COR-L47 (cell line): ENCODE measurements at places on chromosomes 11 and 22.
A peak's percentile ranks its signal among the peaks of the same experiment; 100 is the strongest.

DNA sequence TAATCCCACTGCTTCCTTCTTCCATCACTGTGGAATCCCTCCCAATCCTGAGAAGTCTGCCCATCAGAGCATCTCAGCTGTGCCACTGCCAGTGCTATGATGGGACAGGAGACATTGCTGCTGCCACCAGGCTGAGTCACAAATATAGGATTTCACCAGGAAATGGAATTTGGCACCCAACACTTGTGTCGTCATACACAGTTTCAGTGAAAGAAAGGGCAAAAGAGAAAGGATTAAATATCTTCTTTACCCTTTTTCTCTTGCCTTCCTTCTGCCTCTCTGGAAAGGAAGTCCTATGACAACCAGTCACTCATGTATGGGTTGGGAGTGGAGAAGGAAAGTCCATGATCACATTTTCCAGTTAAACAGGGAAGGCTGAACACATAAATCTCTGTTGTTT, 133.4 kb downstream of the SPON1 start:
- no peak for DNase-seq

DNA sequence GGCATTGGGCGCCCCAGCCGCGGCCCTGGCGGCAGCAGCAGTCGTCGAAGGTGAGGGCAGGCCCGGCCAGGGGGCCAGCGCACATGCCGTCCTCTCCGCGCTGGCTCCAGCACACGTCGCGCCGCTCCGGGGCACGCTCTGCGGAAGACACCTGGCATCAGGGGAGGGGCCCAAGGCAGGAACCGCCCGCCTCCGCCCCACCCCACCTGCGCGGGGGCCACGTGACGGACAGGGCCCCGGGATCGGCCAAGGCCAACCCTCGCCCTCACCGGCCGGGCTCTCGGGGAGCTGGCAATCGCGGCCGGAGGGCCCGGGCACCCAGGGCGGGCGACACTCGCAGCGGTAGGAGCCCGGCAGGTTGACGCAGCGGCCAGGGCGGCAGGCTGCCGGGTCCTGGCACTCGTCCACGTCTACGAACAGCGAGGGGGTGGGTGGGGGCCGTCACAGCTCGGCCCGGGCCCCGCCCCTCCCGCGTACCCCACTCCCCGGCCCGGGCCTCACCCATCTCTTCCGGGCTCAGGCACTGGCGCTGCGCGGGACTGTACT, 14.9 kb downstream of the SCYL1 start:
- DNase-seq = no peak

DNA sequence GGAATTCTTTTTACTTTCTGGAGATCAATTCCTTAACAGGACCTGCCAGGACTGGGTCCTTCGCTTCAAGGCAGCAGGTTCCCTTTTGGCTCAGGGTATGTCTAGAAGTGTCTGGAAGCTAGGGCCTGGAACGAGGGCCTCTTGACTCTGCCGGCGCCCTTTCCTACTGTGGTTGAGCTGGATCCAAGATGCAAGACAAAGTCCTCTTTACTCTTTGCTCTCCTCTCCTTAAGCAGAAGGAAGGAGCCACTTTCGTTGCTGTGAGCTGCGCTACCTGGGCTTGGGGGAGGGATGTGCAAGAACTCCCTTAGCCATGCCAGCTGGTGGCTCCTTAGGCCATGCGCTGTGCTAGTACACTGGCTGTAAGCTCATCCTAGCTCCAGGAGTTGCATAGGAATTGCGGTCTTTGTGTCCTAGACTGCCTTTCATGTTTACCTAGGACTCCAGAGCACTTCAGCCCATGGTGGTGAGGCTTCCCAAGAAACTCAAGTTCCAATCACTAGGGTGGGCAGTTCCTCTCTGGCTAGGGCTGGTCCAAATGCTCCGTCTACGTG, 18.1 kb downstream of the GLB1L2 start:
- no peak for DNase-seq

DNA sequence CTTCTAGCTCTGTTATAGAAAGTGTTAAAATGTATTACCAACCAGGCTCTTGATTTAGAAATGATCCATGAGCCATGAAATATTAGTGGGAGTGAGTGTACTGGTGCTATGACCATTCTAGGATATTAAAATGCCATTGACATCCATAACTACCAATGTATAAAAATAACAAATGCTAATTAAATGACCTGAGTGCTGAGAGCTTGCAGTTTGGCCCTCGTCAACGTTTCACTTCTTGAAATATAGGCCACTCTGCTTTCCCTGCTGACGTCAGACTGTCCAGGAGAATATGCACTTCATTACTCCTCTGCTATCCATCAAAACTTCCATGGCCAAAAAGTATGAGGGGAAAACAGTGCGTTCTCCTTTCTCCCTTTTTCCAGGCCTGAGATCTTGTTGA, 563.1 kb downstream of the METTL15 start:
- DNase-seq = no peak

GRCh38 chr22:35685731-35686130, 31.9 kb upstream of the APOL5 start:
- no peak for DNase-seq

- DNase-seq = peak; percentile 15
Measured at GRCh38 chr11:115552151-115552772, 48.0 kb upstream of the CADM1 start.

- no peak for DNase-seq
Measured at GRCh38 chr11:130865774-130866114, 50.5 kb downstream of the SNX19 start.

GRCh38 chr11:9315078-9315688, 790 bp upstream of the TMEM41B start:
- no peak for DNase-seq

DNA sequence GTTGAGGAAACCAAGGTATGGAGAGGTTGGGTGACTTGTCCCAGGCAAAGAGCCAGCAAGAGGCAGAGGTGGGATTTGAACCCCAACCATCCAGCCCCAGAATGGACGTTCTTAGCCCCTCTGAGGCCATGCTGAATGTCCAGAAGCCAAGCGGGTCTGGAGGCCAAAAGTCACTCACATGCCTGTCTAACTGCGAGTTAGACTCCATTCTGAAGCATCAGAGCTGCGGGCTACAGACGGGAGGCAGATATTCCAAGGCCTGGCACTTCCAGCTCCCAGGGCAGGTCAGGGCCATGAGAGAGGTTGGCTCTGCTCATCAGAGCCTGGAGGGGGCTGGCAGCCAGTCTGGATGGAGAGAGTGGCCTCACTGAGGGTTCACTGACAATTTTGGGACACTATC, 616.5 kb downstream of the BRD1 start:
- no peak for DNase-seq

GRCh38 chr22:37417677-37418348, 9.5 kb downstream of the ELFN2 start:
- no peak for DNase-seq

DNA sequence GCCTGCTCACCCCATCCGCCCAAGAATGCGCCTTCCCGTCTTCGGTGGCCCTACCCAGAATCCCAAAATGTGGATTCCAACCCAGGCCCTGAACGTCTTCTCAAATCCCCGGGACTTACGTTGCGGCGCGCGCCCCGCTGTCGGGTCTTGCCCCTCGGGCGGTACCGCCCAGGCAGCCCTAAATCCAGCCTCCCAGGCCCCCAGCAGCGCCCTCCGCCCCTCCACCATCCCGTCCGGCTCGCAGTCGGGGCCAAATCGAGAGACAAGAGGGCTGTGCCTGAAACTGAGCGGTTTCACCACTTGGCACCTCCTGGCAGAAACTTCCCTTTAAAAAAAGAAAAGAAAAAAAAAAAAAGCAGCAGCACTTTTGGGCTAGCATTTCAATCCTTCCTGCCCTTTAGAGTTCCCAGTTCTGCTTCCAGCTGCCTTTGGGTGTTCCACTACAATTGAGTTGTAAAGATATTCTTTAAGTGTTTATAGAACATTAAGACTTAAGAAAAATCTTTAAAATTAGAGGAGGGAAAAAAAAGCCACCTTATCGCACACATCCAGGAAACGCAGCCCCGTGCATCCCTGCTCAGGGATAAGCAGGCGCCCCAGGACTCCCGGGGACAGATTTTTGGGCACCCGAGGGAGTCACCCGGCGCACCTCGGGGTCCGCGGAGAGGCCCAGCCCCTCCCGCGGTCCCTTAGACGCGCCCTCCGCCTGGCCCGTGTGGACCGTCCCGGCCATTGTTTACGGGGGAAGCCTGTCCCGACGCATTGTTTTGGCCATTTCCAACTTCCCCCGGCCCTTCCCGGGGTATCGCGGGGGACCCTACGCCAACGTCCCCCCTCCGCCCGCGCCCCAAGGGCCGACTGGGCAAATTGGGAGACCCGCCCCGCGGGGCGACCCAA, 57.6 kb downstream of the KCNJ4 start:
- no peak for DNase-seq
